ENCODE measurements at places on chromosomes 12 and 14. TPM values are rescaled to one million over a fixed set of nuclear protein-coding genes. Genes with fewer than 3 reads are reported as not detected.

POTEG gene
- not detected for polyA plus RNA-seq

SLC5A8 gene
- not detected for polyA plus RNA-seq

STXBP6 gene
- 24.9 TPM for polyA plus RNA-seq

DNA sequence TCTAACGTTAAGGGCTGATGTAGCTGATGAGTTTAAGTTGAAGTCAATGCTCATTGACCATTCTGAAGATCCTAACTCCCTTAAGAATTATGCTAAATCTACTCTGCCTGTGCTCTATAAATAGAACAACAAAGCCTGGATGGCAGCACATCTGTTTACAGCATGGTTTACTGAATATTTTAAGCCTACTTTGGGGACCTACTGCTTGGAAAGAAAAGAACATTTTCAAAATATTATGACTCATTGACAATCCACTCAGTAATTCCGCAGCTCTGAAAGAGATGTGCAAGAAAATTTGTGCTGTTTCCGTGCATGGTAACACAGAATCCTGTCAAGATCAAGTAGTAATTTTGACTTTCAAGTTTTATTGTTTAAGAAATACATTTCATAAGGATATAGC lies 35.0 kb upstream of the NAV3 start:
- no peak for DNase-seq

- DNase-seq: no peak
Measured at GRCh38 chr14:96173636-96174475, 30.8 kb upstream of the BDKRB2 start.

- no peak for DNase-seq
Measured at GRCh38 chr12:55682087-55682796, 25.5 kb downstream of the ITGA7 start.

- DNase-seq: no peak
Measured at GRCh38 chr12:48356041-48356768, 5.5 kb upstream of the ZNF641 start.

GRCh38 chr12:122371475-122372045 lies 50.9 kb downstream of the CLIP1 start:
- no peak for DNase-seq

DNA sequence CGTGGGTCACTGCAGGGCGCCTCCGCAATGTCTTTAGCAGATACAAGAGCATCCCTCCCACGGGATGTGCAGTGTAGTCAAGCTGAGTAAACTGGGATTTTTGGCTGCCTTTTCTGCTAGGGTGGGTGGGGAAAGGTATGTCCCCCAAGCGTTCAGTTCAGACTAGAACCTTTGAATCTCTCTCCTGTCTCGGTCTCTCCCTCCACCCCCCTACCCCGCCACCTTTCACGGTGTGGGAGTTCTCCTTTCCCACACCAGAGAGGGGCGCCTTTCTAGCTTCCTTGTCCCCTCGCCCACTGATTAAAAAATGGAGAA lies 525 bp upstream of the FAR2 start:
- DNase-seq: peak; percentile 56

DNA sequence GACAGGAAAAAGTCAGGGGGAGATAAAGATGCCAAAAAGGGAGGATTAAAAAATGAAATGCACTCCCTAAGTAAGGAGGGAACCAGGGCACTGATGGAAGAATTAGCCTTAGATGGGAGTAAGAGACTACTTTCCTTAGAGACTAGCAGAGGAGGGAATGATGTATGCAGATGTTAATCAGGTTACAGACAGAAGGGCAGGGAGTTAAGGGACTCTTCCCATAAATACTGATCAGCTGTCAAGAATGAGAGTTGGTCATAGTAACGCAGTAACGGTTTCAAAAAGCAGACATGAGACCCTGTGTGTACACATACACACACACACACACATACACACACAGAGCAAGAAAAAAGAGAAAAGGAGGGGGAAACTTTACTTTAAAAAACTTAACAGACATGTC lies 93.4 kb downstream of the PHLDA1 start:
- no peak for DNase-seq

DNA sequence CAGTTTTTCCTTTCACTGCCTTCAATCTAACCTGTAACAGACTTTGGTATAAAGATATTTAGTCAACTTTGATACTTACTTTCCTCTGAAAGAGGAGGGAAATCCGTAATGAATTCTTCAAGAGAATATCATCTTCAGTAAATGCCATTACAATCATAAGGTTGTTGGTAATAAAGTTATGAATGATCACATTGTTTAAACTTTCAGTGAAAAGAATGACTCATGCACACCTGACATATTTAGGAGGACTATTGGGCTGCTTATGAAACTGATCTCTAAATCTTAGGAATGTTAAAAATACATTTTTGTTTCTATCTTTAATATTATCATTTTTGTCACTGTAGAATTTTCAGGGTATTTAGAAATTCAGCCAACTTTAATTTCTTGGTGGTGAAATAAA lies 474.7 kb downstream of the SLC16A7 start:
- no peak for DNase-seq

DNA sequence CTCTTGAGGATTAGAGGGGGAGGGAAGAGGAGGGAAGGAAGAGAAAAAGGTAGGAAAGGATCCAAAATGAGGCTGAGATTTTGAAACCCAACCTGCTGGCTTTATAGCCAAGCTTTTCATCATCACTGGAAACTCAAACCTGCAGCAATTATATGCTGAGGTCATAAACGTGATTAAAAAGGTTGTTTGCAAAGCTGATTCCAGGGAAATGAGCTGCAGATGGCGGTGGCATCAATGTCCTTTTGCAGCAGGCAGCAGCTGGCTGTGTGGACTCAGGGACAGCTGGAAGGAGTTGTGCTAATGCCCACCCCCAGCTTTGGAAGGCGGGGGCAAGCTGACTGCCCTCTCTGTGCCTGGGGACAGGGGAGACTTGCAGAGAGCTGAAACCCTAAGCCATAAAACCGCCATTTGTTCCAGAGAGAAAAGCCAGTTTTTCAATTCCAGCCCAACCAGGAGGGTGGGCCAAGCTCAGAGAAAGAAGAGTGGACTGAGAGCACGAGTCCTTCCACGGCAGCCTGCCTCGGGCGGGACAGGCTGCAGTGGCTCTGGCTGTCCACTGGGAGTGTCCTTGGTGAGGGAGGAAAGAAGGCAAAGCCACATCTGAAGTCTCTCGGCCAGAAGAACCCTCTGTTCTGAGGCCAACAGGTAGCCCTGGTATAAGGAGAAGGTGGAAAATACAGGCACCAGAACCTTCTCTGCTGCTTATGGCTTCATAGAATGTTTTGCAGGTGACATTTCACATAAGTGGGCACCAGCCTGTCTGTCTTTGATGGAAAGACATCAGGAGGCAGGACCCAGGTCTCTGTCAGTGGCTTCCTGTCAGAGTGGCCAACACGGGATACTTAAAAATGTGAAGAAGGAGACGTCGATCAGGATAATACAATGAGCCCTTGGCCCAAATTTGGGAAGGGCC lies 90.7 kb downstream of the SINHCAF start:
- DNase-seq: peak; percentile 40

- no peak for DNase-seq
Measured at GRCh38 chr12:65715961-65716360, 108.3 kb upstream of the HMGA2 start.

- no peak for DNase-seq
Measured at GRCh38 chr14:54985156-54985555, 41.7 kb downstream of the WDHD1 start.

- no peak for DNase-seq
Measured at GRCh38 chr14:42927313-42927712, 1320.6 kb downstream of the LRFN5 start.

- DNase-seq: peak; percentile 3
Measured at GRCh38 chr12:74415633-74416032, 122.0 kb upstream of the ATXN7L3B start.

DNA sequence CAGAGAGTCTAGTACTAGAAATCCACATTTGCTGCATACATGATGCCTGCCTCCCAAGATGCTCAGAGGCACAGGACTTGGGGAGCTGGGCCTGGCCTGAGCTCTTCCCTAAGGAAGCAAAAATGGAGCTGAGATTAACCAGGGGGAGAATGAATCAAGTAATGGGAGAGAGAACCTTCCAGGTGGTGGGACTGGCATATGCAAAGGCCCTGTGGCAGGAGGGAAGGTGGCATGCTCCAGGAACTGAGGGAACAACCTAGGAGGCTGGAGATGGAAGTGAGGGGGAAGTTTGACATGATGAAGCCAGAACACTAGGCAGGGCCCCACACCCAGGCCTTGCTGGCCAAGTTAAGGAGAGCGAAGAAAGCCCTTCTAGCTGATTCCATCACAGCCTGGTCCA lies 23.3 kb downstream of the TMEM63C start:
- DNase-seq: no peak
